Frontal cortex (tissue), 4 donors: ENCODE measurements at places on chromosomes 7 and 10. TPM values are rescaled to one million over a fixed set of nuclear protein-coding genes. Genes with fewer than 3 reads are reported as not detected.

Gene CPVL
- total RNA-seq = 54.6 TPM

Gene LRMDA
- total RNA-seq = 4.5 TPM

Gene GIMAP2
- total RNA-seq = 3.7 TPM

Gene GNG11
- 4.9 TPM for total RNA-seq
